CD4-positive, alpha-beta T cell treated with Interleukin-6 for 4 hours (primary cell): ENCODE measurements at places on chromosomes 16 and 17.

- no peak for DNase-seq
These were observed 12.4 kb downstream of the ODAD4 start for GRCh38 chr17:41942626-41943373.

DNA sequence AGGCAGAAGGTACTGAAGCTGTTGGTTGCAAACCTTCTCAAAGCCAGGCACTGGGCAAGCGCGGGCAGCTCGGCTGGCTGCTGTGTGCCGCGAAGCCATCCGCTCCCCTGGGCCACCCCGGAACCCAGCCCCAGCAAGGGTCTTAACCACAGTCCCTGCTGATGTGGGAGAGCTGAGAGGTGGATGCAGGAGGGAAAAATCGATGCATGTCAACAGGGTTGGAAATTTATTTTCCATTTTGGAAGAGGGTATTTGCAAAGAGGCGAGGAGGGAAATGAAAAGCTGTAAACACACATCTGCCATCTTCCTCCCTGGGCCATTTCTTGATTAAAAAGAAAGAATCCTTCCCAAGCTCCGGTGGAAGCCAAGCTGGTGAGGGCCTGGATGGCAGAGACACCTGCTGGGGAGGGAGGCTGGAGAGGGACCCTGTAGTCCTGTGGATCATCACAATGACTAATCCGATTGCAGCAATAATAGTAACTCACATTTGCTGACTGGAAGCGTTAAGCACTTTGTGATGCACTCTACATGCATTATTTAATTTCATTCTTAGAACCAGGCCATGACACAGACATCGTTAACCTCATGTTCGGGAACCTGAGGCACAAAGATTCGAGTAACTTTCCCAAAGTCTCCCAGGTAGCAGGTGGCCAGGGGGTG is 13.9 kb upstream of the TBX2 start:
- no peak for DNase-seq

DNA sequence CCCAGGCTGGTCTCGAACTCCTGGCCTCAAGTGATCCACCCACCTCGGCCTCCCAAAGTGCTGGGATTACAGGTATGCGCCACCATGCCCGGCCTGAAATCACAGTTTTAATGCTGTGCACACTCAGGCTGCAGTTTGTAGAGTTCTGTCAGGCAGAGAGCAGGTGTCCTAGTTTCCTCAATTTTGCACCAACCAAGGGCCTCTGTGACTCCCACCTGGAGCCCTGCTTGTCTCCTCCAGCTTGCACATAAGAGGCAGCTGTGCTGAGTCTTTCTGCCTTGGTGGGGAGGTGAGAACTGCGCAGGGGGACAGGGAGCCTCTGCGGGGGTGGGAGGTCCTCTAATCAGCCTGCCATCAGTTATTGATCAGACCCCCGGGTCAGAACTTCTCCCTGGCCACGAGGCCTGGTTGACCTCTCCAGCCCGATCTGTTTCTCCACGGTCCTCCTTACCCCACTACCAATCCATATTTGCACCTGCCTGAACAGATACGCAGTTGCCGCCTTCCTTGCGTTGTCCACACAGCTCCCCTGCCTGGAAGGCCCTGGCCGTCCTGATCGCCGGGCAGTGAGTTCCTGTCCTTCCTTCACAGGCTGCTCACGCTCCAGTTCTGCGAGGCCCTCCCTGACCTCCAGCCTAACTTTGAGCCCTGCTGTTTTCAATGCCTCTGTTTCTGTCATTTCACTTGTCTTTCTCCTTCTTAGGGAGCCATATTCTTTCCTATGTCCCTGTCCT is 48.1 kb upstream of the SIAH1 start:
- no peak for DNase-seq

DNA sequence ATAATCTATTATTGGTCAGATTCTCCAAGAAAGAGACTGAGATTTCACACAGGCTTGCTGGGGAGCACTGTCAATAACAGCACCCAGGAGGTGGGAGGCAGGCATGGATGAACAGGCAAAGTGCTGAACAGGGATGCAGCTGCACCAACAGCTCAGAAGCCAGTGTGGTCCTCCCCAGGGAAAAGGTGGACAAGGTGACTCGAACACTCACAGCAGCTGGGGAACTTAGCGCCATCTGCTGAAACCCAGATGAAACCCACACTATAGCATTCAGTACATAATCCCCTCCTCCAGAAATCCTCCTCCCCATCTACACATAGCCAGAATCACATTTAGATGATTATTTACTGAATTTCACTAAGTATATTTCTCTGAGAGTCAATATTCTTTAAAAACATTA is 255.2 kb upstream of the WSB1 start:
- DNase-seq, result no peak

DNA sequence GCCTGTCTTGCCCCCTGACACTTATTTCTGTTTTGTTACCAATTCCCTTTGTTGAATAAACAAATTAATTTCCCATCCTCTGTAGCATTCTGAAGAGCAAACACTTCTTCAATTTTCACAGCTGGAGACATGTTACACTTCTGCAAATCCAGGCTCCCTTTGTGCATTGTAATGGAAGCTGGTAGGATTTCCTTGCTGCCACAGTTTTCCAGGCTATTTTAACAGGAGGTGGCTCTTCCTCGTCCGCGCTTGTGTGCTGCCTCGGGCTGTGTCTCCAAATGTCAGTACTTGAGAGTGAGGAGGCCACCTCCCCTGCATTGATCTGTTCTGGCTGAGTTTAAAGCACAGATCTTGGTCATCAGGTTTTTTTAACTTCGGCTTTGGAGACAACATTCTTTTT is 40.0 kb downstream of the SOST start:
- DNase-seq, result no peak

DNA sequence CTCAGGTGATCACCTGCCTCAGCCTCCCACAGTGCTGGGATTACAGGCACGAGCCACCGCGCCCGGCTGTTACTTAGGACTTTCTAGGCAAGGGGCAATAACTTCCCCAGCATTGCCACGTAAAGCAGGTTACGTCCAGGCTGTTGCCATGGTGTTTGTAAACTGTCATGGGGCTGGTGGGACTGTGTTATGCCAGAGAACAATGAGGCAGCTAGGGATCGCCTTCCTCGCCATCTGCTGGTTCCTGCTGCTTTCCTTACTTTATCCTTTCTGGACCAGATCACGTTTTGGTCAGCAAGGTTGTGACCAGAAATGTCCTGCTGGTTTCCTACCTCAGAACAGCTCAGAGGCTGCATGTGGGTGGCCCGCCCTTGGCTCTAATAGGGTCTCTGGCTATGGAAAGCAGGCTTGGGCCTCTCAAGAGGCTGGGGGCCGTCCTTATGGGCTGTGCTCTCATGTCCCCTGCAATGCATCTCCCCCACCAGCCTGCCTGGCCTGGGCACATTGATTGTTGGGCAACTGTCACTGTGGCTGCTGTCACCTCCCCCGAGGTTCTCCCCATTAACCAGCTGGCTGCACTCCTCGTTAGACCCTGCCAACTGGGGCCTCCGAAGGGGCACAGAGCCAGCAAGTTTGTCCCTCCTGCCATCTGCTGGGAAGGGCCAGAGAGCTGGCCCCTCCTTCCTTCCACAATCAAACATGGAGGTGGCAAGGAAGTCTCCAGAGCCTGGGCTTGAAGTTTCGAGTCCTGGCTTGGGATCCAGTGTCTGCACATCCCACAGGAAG is 28.2 kb upstream of the ZC3H18 start:
- no peak for DNase-seq

DNA sequence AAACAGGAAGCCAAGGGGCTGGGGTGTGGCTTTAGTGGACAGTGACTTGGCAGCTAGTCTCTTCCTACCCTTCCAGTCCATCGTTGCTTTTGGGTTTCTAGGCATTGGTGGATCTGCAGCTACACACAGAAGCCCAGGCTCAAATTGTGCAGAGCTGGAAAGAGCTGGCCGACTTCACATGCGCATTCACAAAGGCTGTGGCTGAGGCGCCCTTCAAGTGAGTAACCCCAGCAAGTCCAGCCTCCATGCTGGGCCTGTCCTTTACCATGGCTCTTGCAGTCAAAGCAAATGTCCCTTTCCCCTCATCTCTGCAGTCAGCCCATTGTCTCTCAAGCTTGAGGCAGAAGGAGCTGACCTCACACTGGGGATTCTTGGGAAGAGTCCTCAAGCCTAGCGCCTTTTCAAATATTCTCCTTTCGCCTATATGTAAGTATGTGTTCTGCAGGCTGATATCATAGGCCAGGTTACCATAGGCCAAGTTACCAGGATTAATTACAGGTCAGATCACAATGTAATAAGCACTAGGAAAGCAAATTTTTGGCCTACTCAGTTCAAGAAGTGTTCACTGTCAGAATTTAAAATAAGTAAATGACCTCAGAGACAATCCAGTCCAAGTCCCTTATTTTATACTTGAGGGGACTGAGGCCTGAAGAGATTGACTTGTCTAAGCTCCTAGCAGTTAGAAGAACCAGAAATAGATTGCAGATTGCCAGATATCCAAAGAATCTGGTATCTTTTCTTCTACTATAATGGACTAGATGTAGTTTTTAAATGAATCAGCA is 6.5 kb downstream of the EME1 start:
- no peak for DNase-seq
